ENCODE measurements at places on chromosomes 7 and 10.

GRCh38 chr10:13349463-13350274 is 1.6 kb upstream of the SEPHS1 start:
- DNase-seq: no peak

GRCh38 chr7:3065724-3066143 is 22.1 kb upstream of the CARD11 start:
- DNase-seq: no peak

- DNase-seq: no peak
These were observed 874.2 kb downstream of the KCNMA1 start for GRCh38 chr10:76763376-76763775.

DNA sequence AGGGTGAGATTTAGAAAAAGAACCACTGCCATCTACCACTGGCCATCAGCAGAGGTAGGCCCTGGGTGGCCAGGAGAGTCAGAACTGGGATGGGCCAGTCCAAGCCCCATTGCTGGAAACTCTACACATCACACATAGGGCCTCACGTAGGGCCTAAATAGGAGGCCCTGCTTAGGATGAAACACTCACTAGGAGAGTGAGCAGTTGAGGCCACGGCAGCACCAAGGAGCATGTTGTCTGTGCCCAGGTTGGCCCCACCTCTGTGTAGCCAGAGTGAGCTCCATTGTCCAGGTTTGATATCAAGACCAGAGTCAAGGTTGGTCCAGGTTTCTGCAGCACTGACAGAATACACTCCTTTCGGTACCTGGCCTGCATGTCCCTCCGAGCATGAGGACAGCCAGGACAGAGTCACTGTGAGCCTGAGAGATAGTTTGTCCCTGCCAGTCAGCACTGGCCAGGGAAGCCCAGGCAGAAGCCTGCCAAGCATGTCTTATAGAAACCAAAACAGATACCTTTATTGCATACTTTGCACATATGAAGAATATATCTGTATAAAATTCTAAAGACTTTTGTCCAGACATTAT is 77.9 kb upstream of the CAMK2B start:
- no peak for DNase-seq

- DNase-seq: no peak
These were observed 1.2 kb downstream of the STRIP2 start for GRCh38 chr7:129435414-129435829.

GRCh38 chr7:90552521-90552920 is 43.6 kb upstream of the CDK14 start:
- no peak for DNase-seq

DNA sequence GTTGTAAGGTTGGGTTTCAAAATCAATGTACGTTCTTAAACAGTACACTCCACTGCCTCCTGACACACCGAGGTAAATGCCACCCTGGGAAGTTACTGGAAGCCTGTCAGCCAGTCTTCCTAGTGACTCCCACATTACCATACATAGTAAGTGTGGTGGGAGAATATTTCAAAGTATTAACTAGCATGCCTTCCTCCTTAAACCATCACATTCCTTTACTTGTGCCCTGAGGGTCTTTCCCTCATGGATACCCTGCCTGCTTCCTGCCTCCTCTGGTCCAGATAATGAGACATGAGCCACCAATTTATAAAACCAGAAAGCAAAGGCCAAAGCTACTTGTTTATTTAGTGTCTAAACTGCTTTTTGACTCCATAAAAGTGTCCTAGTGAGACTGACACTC is 23.3 kb upstream of the SORCS3 start:
- no peak for DNase-seq

DNA sequence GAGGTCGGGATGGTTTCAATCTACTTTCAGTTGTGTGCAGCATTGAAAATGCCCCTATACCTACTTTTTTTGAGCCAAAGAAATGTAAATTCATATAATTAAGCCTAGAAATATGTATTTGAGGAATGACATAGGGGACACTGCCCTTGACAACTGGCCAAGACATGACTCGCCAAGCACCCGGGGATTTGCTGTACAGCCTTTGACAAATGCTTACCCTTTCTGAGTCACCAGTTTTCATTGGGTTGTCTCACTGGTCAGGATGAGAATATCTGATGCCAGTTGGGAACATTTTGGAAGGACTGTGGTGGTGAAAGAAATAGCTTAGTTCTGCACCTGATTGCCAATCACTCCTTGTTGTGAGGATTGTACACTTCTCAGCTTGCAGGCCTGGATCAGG is 166.8 kb upstream of the HABP2 start:
- DNase-seq: no peak

All from stimulated activated CD8-positive, alpha-beta memory T cell treated with anti-CD3 and anti-CD28 coated beads, Interleukin-4, amount 100 ng/mL, for 4 hours (primary cell).